T-cell (primary cell): ENCODE measurements at places on chromosomes 16 and 17.

DNA sequence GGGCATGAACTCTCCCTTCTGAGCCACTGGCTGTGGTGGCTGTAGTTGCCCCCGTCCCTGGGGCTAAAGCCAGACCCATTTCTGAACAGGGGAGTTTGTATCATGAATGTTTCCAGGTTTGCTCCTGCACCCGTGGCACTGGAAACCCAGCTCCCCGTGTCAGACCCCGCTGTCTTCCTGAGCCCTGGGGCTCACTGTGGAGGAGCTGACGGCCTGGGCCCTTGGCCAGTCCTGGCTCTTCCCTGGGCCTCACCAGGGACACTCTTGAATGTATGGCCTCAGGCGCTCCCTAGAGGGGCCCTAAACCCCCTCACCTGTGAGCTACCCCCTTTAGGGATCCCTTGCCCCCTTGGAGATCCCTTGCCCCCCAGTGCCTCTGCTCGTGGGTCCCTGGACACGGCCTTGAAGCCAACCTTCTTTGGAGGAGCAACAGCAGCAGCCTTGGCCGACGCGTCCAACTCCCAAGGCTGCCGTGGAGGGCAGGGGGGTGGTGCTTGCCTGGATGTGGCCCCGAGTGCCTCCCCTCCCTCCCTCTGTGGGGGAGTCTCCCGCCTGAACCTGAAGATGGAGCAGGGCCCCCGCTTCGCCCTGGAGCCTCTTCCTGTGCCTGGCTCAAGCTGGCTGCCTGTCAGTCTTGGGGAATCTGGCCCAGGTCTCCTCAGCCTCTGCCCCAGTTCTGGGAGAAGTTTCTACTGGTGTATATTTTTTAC lies 15.9 kb downstream of the CASKIN2 start:
- no peak overlapping the region for H3K4me3 ChIP-seq
- peaks cover 14% of the 10 kb centered on the region for H3K36me3 ChIP-seq
- DNase-seq, result no peak
- H3K27me3 ChIP-seq, result peaks cover 3% of the 10 kb centered on the region

- H3K27me3 ChIP-seq, result no peaks in the 10 kb centered on the region
- no peak for DNase-seq
- no peaks in the 10 kb centered on the region for H3K36me3 ChIP-seq
- peaks cover 2% of the 10 kb centered on the region for H3K4me1 ChIP-seq
These were observed 7.7 kb upstream of the C17orf113 start for GRCh38 chr17:42058063-42058462.

DNA sequence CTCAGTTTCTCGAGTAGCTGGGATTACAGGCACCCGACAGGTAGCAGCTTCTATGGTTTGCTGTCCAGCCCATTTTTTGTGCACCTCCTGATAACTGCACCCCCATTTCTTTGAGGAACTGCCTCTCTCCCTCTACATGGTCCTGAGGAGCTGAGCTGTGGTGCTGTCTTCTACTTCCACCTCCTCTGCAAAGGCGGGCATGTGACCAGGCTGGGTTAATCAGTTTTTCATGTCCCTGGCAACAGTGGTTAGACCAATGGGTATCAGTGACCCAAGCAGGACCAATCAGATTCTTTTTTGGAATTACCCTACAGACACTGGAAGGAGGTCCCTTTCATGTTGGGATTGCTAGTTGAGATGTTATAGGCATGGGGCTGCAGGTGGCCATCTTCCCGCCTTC lies 41.3 kb downstream of the TBX21 start:
- H3K4me1 ChIP-seq, result no peaks in the 10 kb centered on the region
- DNase-seq, result no peak
- H3K4me3 ChIP-seq, result no peak overlapping the region

DNA sequence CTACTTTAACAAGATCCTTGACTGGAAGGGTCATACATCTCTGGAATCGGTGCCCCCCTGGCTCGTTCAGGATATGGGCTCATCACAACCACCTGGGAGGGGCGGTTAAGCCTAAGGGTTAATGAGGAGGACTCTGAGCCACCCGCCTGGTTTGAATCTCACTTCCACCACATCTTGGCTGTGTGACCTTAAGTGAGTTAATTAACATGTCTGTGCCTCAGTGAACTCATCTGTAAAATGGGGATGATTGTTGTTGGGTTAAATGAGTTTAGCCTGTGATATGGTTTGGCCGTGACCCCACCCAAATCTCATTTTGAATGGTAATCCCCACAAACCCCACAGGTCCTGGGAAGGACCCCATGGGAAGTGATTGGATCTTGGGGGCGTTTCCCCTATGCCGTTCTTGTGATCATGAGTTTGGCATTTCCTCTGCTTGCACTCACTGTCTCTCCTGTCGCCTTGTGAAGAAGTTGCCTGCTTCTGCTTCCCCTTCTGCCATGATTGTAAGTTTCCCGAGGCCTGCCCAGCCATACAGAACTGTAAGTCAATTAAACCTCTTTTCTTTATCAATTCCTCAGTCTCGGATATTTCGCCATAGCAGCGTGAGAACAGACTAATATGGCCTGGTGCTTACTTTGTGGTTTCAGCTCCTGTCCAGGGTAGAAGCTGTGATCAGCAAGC lies 214.0 kb upstream of the CIBAR2 start:
- H3K27me3 ChIP-seq, result no peaks in the 10 kb centered on the region
- no peak for DNase-seq
- no peaks in the 10 kb centered on the region for H3K36me3 ChIP-seq
- no peak overlapping the region for H3K27ac ChIP-seq
- peaks cover 2% of the 10 kb centered on the region for H3K4me1 ChIP-seq

DNA sequence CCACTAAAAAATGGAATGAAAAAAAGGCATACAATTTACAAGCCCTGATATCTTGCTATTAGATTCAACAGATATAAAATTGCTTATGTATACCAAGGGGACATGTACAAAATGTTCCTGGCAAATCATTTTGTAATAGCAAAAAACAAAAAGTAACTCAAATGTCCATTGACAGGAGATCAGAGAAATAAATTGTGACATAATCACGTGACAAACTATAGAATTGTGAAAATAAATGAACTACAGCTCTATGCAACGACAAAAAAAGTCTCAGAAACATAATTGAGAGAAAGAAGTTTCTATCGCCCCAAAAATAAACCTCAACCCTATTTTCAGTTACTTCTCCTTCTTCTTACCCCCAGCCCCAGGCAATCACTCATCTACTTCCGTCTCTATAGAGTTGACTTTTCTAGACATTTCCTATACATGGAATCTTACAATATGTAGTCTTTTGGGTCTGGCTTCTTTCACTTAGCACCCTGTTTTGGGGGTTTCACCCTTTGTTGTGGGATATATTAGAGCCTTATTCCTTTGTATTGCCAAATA lies 12.1 kb upstream of the ACE start:
- H3K4me1 ChIP-seq, result no peaks in the 10 kb centered on the region
- H3K36me3 ChIP-seq, result no peaks in the 10 kb centered on the region
- no peak for DNase-seq
- H3K27me3 ChIP-seq, result no peaks in the 10 kb centered on the region
- H3K27ac ChIP-seq, result no peak overlapping the region

GRCh38 chr16:52308051-52308450 lies 238.9 kb downstream of the TOX3 start:
- no peak overlapping the region for H3K27ac ChIP-seq
- no peaks in the 10 kb centered on the region for H3K36me3 ChIP-seq
- no peak for DNase-seq
- H3K27me3 ChIP-seq, result no peaks in the 10 kb centered on the region
- no peak overlapping the region for H3K4me3 ChIP-seq
- no peaks in the 10 kb centered on the region for H3K4me1 ChIP-seq

DNA sequence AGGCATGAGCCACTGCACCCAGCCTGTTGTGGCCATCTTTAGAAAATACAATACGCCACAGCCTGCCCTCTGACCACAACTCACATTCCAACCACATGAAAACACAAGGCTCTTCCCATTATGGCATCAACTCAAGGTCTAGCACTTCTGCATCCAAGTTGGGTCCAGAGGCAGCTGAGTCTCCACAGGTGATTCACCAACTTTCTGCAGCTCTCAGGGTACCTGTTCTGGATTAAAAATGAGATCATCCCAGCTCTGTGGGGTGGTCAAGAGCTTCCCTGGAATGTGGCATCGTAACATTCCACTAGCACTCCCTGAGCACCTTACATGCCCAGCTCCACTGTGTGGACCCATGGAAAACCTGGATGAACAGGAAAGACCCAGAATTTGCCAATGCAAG lies 9.9 kb upstream of the GUCY2D start:
- DNase-seq, result no peak
- H3K4me1 ChIP-seq, result peaks cover 2% of the 10 kb centered on the region
- no peak overlapping the region for H3K27ac ChIP-seq
- no peak overlapping the region for H3K4me3 ChIP-seq

DNA sequence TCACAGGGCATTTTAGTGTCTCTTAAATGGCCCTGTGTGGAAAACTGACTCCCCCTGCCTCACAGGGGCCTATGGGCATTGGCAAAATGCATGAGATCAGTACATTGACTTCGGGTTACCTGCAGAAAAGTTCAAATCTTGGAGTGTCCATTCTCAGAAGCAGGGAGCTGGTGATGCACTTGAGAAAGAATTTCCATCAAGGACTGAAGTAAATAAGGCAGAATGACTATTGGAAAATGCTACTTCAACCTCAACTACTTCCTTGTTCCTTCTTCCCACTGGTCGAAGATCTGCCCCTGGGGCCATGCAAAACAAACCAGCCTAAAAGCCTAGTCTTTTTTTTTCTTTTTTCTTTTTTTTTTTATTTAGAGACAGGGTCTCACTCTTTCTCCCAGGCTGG lies 13.8 kb upstream of the GSDMA start:
- H3K36me3 ChIP-seq, result no peaks in the 10 kb centered on the region
- DNase-seq, result no peak
- no peak overlapping the region for H3K27ac ChIP-seq
- H3K4me1 ChIP-seq, result peaks cover 2% of the 10 kb centered on the region
